ENCODE measurements at places on chromosomes 6 and 20.

DNA sequence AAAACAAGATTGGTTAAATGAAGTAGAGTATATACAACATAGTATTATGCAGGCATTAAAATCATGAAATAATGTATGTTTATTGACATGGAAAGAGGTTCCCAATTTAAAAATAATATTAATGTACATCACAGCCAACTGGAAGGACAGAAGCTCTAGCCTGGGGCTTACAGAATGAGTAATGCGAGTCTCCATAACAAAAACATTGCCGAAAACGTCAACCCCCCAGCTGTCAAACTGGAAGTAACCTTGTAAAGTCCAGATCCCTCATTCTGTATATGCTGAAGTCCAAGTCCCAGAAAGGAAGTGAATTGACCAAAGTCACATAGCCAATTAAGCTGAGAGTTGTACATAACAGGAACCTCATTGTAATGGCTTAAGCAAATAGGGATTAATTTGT, 128.7 kb upstream of the ECI2 start:
- DNase-seq, result no peak

DNA sequence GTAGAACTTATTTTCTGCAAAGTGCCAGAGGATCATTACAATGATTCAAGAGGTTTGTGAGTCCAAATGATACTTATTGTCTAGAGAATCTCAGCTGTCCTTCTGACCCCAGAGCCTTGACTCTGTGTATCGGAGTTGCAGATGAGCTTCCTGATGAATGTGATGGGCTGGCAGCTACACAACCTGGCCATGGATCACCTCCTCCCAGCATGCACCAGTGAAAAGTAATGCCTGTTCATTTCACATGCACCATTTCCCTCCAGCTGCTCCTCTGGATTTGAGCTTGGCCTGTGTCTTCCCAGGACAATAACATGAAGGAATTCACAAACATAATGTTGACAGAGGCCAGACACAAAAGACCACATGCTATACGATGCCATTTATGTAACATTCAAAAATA, 30.0 kb downstream of the SNHG17 start:
- no peak for DNase-seq

GRCh38 chr20:432208-432607, 24.1 kb downstream of the RBCK1 start:
- no peak for DNase-seq

- peak; percentile 45 for DNase-seq
These were observed 12.7 kb downstream of the SMAP1 start for GRCh38 chr6:70680396-70680795.

DNA sequence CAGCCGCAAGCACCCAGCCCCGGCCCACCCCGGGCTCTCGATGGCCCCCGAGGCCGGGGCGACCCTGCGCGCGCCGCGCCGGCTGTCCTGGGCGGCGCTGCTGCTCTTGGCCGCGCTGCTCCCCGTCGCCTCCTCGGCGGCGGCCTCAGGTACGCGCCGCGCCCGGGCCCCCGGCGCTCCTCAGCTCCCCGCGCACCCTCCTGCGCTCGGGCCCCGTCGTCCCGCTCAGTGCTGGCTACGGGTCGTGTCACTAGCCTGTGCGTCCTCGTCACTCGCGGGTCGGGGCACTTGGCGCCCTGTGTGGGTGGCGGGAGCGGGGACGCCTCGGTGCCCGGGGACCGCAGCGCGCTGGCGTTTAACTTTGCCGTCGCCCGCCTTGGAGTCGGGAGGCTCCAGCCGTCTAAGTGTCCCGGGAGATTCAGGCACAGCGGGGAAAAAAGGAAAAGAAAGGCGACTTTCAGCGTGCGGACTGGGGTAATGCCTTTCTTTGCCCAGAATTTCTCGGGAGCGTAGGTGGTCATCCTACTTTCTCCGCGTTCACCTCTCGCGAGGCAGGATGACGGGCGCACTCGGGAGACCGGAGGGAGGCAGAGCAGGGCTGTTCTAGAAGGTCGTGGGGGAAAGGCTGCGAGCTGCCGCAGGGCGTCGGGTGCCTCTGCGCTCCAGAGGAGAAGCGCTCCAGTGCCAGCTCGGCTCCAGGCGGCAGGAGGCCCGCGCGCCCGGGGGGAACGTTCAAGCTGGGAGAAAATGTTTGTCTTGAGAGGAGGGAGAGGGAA, 545 bp downstream of the FNDC1 start:
- DNase-seq, result peak; percentile 29

GRCh38 chr6:1612974-1613306, 3.2 kb downstream of the FOXC1 start:
- peak; percentile 61 for DNase-seq

- peak; percentile 17 for DNase-seq
These were observed 211.7 kb upstream of the PRND start for GRCh38 chr20:4509825-4510522.

GRCh38 chr6:10140136-10140535, 274.7 kb downstream of the TFAP2A start:
- no peak for DNase-seq

GRCh38 chr6:50076431-50076830, 26.7 kb upstream of the DEFB112 start:
- DNase-seq, result no peak

GRCh38 chr20:37839432-37839827, 63.5 kb upstream of the VSTM2L start:
- DNase-seq, result no peak

DNA sequence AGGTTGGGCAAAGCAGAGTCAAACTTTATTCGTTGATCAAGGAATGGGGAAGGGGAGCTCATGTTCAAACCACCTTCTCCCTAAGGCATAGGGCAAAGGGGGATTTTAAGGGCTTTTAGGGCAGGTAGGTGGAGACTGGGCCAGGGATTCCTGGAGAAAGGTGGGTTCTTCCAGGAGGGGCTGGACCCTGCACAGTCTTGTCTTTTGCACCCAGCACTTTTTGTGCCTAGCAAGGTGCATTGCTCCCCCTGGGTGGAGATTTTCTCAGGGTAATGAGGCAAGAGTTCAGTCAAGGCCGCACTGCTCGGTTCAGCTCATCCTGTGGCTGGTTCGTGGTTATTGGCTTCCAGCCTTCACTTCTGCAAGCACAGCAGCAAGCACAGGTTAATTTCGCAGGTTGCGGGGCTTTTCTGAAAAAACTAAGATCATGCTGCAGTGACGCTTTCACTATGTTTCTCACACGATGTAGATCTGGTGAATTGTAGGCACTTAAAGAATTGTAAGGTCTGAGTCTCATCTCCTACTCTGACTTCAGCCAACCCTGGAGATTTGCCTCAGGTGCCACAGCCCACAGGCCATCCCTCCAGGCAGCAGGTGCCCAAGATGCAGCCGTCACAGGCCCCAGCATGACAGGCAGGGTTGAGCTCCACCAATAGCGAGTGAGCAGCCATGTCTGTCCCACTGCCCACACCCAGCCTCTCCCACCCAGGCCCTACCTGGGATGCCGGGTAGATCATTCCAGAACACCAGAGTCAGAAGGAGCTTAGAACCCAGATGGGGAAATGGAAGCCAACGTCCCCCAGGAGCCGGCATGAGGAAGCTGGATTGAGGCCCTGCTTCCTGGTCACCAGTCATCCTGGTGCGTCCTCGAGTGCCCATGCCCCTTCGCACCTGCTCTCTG, 37.1 kb downstream of the SUN5 start:
- DNase-seq, result no peak
